ENCODE measurements at places on chromosomes 11 and 22.

DNA sequence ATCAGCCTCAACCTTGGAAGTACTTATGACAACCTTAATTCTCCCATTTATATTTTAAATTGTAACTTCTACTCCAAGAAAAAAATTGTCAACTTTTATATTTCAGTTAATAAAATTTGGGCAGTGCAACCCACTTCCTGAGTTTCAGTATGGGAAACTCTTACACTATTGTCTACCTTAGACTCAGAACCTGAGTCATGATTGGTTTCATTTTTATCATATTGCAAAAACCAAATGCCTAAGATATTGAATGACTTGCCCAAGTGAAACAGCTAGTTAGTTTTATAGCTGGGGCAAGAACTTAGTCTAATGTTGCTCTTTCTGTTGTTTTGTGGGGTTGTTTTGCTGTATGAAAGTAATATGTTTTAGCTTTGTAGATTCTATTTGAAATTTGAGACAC is 334.0 kb upstream of the ARHGAP42 start:
- no peak for DNase-seq

GRCh38 chr11:44601471-44602370 is 36.3 kb downstream of the CD82 start:
- DNase-seq = no peak

DNA sequence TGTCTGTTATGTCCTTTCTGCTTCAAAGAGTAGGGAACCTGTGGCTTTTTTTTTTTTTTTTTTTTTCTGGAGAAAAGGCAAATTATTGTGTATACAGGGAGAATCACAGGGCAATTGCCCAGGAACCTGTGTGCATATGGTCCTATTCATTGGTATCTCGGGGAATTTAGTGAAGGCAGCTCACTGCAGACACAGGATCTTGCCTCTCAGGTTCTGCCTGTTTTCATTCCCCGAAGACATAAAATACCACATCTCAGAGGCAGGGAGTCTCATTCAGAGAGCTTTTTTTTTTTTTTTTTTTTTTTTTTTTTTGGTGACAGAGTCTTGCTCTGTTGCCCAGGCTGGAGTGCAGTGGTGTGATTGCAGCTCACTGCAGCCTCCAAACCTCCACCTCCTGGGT is 88.3 kb downstream of the OSBP2 start:
- DNase-seq = no peak

GRCh38 chr11:72657411-72658100 is 16.7 kb downstream of the PDE2A start:
- no peak for DNase-seq

GRCh38 chr11:77411137-77411707 is 62.7 kb downstream of the PAK1 start:
- no peak for DNase-seq

GRCh38 chr11:1460986-1461825 is 25.4 kb downstream of the MOB2 start:
- DNase-seq = no peak

GRCh38 chr11:2716376-2717095 is 16.7 kb upstream of the KCNQ1OT1 start:
- DNase-seq = no peak

DNA sequence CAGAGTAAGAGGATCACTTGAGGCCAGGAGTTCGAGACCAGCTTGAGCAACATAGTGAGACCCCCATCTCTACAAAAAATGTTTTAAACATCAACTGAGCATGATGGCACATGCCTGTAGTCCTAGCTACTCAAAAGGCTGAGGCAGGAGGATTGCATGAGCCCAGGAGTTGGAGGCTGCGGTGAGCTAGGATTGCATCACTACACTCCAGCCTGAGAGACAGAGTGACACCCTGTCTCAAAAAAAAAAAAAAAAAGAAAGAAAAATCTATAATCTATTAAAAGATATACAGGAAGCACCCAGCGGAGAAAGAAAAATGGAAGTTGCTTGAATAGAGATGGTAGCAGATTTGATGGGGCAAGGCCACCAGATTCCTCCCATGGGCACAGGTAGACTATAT is 61.8 kb downstream of the FAM83F start:
- DNase-seq = no peak

GRCh38 chr11:131038597-131038996 is 122.3 kb upstream of the SNX19 start:
- DNase-seq = no peak

- DNase-seq = no peak
Measured at GRCh38 chr11:17646451-17647145, 72.8 kb upstream of the MYOD1 start.

GRCh38 chr11:61691380-61692156 is 11.4 kb downstream of the DAGLA start:
- no peak for DNase-seq

GRCh38 chr11:66693356-66694055 is 15.8 kb upstream of the RBM4B start:
- DNase-seq = no peak

DNA sequence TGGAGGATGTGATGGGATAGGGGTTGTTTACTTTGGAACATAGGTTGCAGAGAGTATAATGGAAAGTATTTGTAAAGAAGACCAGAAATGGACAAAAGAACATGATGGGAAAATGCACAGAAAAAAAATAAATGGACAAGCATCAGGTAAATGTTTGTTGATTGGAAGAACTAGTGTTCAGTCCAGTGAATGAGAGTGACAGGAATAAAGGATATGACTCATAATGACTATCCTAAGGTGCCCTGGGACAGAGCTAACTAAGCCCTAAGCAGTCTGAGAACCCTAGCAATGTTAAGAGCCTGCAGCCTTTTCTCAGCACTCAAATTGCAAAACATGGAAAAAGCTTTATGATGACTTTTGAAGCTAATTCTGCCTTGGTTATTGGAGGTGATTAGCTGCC is 732.8 kb upstream of the ANO5 start:
- no peak for DNase-seq

- DNase-seq = no peak
Measured at GRCh38 chr11:124892146-124892545, 5.5 kb downstream of the ROBO4 start.

GRCh38 chr22:22045571-22046335 is 63.2 kb upstream of the TOP3B start:
- DNase-seq = no peak

DNA sequence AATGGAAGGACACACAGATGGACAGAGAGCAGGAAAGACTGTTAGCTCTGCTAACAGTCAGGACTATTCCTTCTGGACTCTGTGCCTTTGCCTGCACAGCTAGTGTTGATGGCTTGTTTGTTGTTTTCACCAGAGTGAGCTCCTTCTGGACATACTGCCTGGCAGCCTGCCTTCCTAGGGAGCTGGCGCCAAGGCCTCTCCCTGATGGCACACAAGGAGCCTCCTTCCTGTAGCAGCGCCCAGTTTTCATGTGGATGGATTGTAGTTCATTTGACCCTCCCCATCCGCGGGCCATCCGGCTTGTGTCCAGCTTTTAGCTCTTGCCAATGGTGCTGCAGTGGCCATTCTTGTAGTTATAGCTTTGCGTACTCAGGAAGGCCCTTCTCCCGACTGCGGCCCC is 16.6 kb upstream of the BCR start:
- no peak for DNase-seq

GRCh38 chr11:63763496-63764339 is 4.9 kb downstream of the ZFTA start:
- DNase-seq = no peak

- DNase-seq = no peak
Measured at GRCh38 chr11:66015454-66015881, 3.7 kb downstream of the CST6 start.

GRCh38 chr22:18068381-18068988 is 9.3 kb upstream of the PEX26 start:
- DNase-seq = no peak

DNA sequence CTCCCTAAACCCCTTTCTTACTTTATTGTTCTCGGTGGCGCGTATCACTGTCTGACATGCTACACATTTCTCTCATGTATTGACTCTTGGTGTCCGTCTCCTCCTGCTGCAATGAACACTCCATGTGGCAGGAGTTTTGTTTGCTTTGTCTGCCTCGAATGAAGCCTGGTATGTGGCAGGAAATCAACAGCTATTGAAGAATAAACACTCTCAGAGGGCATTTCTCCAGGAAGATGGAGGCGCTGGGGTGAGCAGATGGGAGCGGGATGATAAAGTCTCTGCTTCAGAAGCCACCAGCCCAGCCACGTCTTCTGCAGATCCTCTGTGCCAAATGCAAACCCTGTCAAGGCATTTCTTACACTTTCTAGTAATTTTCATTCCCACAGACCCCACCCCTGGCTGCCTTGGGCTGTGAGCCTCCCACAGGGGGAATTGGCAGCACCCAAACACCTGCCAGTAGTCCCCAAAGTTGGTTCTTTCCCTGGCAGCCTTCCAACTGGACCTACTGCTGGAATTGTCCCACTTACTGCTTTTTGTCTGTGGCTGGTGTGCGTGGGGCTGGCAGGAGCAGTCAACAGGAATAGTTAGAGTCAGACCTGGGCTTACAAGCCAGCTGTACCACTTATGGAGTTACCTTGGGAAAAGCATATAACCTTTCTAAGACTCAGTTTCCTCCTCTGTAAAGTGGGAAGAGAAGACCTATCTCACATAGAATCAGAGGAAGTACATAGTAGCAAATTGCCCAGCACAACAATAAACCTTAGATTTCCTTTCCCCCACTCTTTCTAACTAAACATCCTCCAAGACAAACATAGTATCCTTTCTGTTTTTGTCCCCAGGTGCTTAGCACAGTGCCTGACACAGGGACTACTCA is 13.3 kb upstream of the IL10RA start:
- DNase-seq = no peak
